Amygdala (tissue), 56 donors: ENCODE measurements at places on chromosomes 6 and 20.

DNA sequence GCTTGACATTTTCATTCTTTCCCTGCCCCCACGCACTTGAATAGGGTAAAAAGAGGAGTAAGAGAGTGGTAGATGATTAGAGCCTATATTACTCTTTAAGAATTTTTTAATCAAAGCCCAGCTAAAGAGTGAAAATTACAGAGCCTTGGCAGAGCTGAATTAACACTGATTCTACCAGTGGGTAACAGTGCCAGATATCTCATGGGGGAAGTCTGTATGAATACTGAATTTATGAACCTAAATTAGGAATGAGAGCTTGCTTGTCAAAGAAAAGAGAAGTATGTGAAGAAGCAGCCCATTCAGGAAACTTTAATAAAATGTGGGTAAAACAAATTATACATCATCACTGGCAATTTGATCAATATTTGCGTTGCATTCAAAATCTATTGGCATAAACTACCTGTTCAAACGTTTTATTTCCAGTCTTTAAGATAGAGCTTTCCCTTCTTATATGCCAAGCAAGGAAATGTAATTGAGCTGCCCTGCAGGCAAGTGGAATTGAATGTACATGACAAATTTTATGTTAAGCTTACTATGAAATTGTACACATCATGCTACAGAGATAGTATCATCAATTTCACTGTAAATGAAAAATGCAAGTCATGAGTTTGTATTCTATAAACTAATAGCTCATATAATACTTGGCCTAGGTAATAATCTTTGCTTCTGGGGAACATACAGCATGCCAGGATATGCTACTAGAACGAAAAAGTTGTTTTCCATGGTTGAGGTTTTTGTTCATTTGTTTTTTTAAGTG is 14.5 kb downstream of the SOBP start:
- DNase-seq: no peak

GRCh38 chr20:39943336-39943735 is 745.7 kb downstream of the MAFB start:
- no peak for DNase-seq

GRCh38 chr20:3674995-3675900 is 6.6 kb downstream of the ADAM33 start:
- no peak for DNase-seq

DNA sequence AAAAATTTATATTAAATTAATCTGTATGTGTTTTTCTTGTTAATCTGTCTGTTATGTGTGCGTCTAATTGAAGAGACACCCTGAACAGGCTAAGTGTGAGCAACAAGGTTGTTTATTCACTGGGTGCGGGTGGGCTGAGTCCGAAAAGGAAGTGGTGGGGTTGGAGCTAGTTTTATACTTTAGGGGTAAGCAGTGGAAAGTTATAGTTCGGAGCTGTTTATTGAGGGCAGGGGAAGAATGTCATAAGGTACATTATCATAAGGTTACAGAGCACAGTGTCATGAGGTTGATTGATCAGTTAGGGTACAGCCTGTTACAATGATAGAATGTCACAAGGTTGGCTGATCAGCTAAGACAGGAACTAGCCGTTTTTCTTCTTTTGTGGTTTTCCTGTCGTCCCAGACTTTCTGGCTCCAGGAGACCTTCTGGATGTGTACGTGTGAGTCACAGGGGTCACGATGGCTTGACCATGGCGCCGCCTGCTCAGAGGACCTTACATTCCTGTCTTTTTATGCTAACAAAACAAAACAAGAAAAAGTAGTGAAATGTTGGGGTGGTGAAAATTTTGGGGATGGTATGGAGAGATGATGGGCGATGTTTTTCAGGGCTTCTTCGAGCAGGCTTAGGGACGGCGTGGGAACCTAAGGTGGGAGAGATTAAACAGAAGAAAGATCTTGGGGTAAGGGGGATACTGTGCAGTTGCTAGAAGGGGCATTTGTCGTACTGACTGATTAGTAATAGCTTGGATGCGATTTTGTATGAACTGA is 754.0 kb upstream of the ADGRB3 start:
- no peak for DNase-seq

GRCh38 chr6:28892525-28892924 is 31.3 kb downstream of the TRIM27 start:
- no peak for DNase-seq

DNA sequence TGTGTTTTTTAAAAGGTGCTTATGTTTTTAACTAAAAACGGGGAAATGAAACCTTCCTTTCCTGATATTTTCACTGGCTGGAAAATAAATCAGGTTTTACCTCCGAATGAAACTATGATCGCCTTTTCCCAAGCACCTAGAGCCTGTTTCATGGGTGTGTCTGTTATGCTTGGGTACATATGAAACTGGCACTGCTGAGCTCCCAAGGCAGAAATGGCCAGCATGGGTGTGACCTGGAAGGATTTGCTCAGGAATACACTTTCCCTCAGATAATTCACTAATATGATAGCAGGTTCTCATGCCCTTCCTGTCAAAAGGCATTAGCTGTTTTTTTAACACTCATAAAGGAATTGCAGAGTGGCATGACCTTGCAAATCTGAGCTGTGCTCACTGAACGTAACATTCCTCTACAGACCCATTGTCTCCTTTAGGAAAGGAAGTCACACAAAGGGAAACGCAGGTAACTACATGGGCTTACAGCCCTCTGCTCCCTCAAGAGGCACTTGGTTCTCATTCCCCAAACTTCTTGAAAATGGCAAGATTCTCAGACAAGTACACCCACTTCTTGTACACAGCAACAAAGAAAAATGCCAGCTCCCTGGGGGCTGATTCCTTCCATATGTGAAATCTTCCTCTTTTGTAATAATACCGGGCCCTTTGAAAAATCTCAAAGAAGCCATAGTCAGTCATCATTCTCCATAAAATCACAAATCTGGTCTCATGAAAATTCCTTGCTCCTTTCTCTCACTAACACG is 72.7 kb downstream of the METTL24 start:
- DNase-seq: no peak

GRCh38 chr6:40832691-40833090 is 206.3 kb downstream of the UNC5CL start:
- no peak for DNase-seq

GRCh38 chr6:165559632-165560031 is 103.4 kb downstream of the PDE10A start:
- DNase-seq: no peak
